ENCODE measurements at places on chromosomes 5 and 9.

DNA sequence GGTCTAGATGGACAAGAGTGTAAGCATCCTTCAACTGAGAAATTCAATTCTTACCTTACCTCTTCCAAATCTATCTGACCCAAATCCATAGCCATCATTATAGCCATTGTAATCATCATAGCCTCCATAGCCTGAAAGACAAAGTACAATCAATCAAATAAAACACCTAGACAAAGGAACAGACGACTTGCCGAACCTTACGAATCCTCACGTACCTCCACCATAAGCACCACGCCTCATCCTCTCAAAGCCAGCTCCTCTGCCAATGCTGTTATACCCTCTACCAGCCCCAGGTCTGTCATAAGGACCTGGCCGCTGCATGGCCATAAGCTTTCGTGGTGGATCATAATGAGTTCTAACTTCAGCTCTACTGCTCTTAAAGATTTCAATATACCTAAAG lies 5.5 kb downstream of the HNRNPH1 start:
- DNase-seq: no peak

- no peak for DNase-seq
These were observed 2.8 kb upstream of the DUSP1 start for GRCh38 chr5:172773481-172774469.

- no peak for DNase-seq
These were observed 314.0 kb downstream of the NDUFS4 start for GRCh38 chr5:53874409-53874808.

GRCh38 chr9:87327575-87328125 lies 170.0 kb upstream of the DAPK1 start:
- DNase-seq: no peak

DNA sequence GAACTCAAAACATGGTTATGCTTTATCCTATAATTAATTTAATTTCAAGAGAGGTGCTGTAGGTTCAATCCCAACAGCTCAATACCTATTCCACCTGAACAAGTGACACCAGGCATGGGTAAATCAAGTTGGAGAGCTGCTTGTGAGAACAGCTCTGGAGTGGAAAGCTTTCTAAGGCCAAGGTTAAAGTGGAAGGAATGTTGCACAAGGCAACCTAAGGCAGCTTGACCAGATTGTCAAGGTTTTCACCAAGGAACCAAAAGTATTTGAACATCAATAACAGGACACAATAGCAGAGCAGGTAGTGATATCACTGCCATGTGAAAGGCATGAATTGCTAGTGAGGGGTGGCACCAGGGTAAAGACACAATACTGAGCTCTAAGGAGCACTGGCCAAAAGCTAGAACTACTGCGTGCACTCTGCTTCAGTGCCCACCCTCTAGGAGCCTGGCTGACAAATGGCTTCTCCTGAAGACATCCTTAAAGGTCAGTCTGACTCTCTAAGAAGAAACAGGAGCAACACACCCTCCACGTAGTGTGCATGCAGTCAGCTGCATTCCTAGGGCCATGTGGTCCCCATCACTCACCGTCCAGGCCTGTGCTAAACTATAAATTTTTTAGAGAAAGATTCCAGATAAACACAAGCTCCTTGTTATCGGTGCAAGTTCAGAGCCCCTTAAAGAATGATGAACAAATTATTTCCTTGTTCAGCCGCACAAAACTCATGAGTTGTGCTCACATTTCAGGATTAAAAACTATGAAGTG lies 677.7 kb upstream of the KLF4 start:
- DNase-seq: no peak

- no peak for DNase-seq
These were observed 297.0 kb upstream of the HAPLN1 start for GRCh38 chr5:84017523-84018172.

All from NK-92 treated with Interleukin-12 subunit alpha and Interleukin-12 subunit beta, amount 100 ng/mL, for 24 hours (cell line).